ENCODE measurements at places on chromosomes 11 and 22.

GRCh38 chr11:30935861-30936260, 349.7 kb upstream of the MPPED2 start:
- DNase-seq = no peak

DNA sequence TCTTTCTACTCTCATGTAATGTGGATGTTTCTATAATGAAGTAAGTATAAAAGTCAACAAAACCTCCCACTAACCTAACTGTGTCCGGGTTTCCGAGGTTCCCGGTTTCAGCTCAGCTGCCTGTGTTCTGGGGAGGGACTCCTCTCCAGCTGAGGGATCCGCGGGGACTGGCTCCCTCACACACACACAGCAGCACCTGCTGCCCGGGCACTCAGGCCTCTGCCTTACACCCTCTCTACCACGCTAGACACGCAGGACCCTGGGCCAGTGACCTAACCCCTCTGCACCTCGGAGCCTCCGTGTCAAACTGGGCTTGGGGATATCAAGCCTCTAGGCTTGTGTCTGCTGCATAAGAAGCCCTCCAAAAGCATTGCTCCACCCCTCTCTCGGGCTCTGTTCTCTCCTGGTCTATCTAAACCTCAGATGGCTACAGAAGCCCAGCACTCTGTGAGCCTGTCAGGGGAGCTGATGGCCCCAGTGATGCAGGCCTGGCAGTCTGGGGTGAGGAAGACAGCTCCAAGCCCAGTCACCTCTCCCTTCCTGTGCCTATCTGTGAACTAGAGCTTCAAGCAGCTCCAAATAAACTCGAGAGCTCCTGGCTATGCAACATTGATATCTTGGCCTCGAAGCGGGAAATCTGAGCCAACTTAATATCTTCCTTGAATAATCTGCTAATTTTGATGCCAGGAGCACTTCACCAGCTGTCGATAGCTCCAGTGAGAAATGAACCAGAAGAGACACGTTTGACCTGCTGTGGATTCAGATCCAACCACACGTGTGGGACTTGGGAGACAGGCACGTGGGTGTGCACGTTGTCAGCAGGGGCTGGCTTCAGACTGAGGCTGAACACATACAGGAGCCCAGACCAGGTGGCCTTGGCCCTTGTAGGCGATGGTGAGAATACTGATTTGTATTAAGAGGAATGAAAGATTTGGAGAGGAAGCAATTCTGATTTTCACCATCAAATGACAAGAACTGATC, 232.7 kb upstream of the B3GAT1 start:
- no peak for DNase-seq

DNA sequence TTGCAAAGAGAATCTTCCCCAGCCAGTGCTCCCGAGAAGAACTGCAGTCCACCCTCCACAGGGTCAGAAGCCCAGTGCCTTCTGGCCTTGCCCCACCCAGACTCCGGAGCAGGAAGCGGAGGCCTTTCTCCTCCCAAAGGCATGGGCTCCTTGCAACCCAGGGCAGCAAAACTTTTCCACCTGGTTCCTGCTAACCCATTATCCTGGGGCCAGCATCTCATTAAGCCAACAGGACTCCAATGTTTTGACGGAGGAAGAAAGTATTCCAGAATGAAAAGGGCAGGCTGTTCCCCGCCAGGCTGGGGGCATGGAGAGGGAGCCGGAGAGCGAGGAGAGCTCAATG, 88.1 kb downstream of the RTL6 start:
- no peak for DNase-seq

DNA sequence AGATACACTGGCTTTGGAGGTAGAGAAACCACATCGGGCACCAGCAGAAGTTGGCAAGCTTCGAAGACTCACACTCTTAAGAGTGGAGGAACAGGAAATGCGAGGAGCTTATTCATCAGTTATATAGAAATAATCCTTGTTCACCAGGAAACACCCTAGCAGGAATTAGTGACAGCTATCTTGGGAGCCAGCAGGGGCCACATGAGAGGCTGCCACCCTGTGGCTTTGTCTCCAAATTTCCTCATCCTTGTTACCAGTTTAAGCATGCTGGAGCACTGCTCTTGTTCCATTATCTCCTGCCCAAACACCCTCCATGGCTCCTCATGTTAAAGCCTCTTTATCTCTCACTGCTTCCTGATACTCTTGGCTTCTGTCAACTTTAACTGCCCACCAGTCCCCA, 131.0 kb downstream of the PLEKHA7 start:
- no peak for DNase-seq

DNA sequence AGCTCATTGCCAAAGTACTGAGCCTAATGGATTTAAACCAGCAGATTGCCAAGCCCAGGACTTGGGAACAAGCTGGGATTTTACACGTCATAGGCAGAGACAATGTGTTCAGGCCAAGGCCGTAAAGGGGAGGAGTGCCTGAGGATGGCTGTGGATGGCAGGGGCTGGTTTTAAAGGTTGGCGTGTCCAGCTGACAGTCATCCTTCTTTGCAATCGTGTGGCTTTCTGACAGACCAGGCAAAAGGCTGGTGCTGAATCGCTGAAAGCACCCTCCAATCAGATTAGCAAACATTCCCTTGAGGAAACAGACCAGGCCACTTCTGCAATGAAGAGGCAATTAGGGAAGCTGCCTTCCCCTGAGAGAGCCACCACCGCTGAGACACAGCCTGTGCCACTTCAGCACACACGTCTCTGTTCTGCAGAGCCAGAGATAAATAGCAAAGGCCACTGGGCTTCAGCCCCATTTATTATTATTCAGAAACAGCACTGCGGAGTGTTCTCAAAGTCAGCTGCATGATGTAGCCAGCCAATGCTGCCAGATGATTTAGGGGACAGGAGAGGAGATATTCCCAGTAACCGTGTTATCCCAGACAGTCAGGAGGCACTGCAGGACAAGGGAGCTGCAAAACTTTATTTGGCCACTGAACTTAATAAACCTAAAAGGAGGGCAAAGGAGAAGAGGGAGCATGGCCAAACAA, 54.2 kb upstream of the CSNK2A3 start:
- DNase-seq = no peak
